Astrocyte (in vitro differentiated cells and primary cell): ENCODE measurements at places on chromosomes 5 and 9.

DNA sequence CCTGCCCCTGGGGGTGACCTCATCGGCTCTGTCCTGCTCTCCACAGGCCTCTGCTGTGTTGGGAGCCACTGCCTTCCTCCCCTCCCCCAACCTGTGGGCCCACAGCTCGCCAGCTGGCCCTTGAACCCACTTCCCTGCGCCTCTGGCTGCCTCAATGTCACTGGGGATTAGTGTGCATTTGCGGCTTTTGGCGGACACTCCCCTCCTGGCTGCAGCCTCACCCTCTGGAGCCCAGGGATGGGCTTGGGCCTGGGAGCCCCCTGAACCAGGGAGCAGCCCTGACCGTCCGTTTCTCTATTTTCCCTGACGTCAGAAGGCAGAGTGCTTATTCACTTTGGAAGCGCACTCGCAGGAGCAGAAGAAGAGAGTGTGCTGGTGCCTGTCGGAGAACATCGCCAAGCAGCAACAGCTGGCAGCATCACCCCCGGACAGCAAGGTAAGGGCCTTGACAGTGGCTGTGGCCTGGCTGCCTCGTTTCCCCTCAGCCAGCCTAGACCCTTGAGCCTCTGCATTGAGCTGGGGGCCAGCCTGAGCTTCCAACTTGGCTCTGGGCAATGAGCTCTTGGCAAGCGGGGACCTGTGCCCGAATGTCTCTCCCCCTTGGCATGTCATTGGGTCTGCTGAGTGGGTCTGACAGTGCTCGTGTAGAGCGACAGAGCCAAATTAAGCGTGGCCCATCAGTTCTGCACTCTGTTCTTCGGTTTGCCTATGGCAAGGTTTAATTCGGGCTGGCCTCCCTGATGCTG lies 73.1 kb downstream of the RGS3 start:
- DNase-seq: peak; percentile 4

DNA sequence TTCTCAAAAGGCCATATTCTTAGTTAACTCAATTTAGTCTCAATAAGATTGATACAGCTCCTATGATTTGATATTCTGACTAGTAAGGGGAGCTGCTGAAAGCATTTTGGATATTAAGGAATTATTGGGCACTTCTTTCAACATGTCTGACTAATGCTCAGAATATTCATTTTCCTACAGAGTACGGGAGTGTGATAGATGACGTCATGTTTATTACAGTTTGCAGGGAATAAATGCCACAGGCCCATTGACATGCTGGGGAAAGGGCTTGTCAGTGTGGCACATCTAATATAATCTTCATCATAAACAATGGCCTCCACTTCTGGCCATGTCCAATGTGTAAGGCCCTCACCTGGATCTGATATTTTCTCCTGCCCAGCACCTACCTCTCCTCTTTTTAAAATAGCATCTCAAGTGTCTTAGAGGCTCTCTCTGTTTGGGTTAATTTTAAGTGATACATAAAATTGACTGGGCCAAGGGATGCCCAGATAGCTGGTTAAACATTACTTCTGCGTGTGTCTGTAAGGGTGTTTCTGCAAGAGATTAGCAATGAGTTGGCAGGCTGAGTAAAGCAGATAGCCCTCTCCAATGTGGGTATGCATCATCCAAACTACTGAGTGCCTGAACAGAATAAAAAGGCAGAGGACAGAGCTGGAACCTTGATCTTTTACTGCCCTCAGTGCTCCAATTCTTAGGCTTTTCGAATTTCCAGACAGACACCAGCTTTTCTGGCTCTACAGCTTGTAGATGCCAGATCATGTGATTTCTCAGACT lies 99.3 kb downstream of the SLC24A2 start:
- DNase-seq: no peak

- DNase-seq: no peak
Measured at GRCh38 chr5:52989781-52990527, 802 bp downstream of the ITGA2 start.

- no peak for DNase-seq
Measured at GRCh38 chr5:150764530-150764929, 5.7 kb upstream of the DCTN4 start.

DNA sequence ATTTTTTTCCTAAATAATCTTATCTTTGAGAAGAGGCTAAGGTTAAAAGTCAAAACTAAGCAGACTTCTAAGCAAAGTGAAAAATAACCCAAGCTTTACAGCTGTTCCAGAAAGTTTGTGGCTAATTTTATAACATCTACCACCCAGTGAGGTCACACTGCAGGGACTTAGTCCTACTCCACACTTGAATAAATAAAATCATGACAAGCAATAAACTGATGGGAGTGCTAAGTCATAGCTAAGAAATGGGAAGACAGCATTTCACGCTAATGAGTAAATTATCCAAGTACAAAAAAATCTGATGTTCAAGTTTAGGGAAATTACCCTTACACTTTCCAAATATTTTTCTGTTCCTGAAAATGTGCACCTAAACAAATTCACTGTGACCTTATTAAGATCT lies 47.7 kb downstream of the ZNF608 start:
- peak; percentile 67 for DNase-seq

- no peak for DNase-seq
Measured at GRCh38 chr9:83491413-83491812, 46.8 kb downstream of the FRMD3 start.

DNA sequence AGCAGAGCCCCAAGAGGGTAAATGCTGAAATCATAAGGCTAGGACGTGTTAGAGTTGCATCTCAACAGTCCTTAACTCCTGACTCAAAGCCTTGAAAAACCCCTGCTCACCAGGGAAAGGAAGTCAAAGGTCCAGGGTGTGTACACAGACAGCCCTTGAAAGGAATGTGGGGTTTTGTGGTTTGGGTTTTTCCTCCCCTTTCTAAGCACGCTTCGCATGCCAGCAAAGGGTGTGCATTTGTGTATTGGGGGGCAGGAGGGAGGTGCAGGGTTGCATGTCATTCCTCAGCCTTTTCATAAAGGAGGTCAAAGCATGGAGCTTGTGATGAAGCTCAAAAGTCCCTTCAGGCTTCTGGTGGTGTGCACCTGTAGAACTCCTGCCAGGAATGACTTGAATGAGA lies 17.3 kb upstream of the XPA start:
- peak; percentile 72 for DNase-seq

GRCh38 chr5:158056130-158056825 lies 197.3 kb upstream of the CLINT1 start:
- DNase-seq: peak; percentile 37

DNA sequence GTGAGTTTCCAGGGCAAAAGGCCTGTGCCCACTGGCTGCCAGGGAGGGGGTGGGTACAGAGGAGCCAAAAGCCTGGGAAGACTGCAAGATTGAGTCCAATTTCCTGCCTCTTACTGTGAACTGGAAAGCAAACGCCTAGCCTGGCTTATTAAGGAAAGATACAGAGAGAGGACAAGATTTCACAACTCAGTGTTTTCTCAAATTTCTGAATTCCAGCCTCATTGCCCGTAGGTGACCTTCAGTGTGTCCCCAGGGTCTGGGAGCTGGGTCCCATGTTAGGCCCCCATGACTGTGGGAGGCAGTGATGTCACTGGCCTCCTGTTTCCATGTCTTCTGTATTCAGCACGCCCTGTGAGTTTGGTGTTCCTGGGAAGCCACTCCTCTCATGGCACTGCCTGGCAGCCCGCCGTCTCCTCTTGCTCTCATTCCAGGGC lies 60.6 kb upstream of the PTPN3 start:
- no peak for DNase-seq

- DNase-seq: no peak
Measured at GRCh38 chr9:116116393-116116792, 37.2 kb upstream of the PAPPA start.

DNA sequence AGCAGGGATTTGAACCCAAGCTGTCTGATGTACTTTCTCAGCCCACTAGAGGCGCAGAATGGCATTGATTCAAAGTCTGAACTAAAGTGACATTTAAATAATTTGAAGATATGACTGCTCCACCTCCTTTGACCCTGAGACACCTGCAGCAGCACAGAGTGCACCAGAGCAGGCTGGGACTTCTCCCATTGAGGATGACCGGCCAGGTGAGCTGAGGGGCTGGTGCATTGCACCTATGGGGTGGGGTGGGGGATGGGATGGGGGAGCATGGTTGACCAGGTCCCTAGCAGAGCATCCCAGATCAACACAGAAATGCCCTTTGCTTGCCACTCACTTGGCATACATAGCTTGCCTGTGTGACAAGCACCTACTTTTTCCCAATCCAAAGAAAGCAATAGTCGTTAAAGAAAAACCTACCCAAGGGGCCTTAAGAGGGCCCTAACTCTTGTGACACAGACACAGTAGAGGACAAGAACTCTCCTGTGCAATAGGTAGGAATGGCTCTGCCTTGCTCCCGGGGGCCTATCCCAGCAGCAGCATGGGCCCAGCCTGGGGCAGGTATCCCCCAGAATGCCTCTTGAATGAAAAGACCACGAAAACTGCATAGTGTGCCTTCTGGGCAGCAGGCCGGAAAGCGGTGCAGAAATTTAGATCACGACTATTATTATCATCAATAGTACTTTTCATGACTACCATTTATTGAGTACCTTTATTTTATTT lies 6.5 kb downstream of the SH3PXD2B start:
- no peak for DNase-seq

DNA sequence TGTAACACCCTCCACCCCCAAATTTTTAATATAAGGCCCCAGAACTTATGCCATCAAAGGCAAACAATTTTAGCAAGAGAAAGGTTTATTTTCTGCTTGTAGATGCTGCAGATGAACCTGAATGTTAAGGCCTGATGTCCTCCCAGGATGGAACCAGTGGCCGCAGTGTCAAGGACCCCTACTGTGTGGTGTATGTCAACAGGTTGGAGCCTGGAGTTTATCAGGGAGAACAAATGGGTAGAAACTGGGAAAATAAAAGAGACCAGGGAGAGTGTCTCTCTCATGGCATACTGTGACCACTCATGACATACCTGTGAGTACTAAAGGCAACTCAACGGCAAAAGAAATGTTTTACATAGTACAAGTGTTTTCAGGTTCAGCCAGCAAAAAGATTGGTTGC lies 34.5 kb upstream of the LMNB1 start:
- DNase-seq: no peak

DNA sequence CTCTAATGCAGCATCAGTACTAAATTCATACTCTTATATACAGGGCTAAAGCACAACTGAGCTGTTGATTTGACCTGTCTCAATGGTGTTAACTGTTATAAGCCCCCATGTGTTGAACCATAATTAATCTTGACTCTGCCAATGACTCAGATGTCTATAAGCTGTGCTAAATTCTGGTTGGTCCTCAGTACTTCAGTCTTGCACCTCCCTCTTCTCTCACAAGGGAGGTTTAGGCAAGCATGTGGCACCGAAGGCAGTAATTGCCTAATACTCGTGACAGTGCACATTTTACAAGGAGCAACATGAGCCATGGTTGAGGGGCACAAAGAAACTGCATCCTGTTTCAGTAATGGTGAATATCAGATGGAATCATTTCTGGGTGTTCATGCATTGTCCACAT lies 255.9 kb downstream of the TRPM3 start:
- no peak for DNase-seq

GRCh38 chr9:86721843-86722705 lies 225.2 kb downstream of the GAS1 start:
- peak; percentile 95 for DNase-seq

DNA sequence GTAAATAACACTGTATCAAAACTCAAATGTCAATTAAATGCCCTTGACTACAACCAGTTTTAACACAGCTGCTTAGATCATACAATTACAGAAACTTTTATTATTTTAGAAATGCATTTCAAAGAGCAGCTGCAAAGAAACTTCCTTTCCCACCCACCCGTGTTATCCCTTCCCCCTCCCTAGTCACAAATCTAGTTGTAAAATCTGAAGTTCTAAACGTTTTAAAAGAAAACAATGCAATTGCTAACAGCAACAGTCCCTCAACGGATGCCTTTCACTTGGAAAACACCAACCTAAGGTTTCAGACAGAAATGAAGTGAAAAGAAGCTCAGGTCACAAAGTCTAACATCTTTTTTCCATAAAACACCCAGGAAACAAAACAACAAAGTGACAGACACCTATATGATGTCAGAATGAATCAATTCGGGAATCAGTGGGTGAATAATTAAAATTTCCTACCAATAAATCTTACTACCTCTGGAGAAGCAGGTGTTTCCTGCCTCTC lies 100.3 kb downstream of the FBXW11 start:
- DNase-seq: no peak

GRCh38 chr9:86652736-86653135 lies 294.6 kb downstream of the GAS1 start:
- DNase-seq: no peak

GRCh38 chr9:83538172-83538889 lies at the start of gene FRMD3:
Gene FRMD3, minus strand, starts transcription at chr9:83538401. Its CDS starts 170 bp downstream, at chr9:83538231.
- DNase-seq: peak; percentile 48

- no peak for DNase-seq
Measured at GRCh38 chr5:117463881-117464570, 889.4 kb upstream of the SEMA6A start.
